Stimulated activated CD4-positive, alpha-beta T cell treated with anti-CD3 and anti-CD28 coated beads, Interleukin-4, amount 100 ng/mL, for 4 hours (primary cell): ENCODE measurements at places on chromosomes 3 and 15.
A peak's percentile ranks its signal among the peaks of the same experiment; 100 is the strongest.

DNA sequence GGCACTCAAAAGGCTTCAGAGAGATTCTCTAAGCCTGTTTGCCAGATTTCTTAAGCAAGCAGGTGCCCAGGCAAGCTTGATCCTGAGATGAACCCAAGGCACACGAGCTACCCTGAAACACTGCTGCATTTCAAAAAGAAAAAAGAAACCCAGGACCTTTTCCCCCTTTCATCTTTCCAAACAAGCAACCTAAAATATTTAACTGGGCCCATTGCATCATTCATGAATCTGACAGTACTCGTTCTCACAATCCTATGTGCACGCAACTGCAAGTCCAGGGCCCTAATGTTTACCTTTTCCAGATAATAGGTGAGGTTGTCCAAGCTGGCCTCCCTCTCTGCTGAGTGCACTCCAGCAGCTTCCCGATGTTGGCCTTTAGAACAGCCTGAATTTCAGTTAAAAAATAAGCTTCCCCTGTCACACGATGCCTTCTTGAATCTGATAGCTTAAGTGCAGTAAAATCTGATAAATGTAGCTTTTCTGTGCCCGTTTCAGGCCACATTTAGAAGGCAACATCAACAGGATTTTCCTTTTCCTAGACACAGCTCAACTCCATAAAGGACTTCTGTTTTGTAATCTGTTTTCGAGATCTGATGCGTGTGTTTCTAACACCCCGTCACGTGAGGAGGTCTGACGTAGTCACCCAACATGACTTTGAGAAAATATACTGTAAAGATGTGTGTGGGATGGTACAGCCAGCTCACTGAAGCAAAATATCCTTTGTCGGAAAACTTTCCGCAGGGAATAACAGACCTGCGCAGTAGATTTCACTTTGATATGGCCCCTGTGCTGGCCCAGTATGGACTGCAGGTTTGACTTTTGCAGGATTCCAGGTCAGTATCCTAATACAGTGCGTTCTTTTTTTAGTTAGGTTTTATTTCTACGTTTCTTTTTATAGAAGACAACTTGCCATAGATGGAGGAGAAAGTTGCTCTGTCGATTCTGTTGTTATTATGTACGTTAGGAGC lies 55.1 kb upstream of the RASA2 start:
- no peak for DNase-seq

- DNase-seq, result no peak
Observed at GRCh38 chr3:101813817-101814440, 34.9 kb downstream of the NXPE3 start.

- no peak for DNase-seq
Observed at GRCh38 chr3:13513913-13514517, 33.9 kb downstream of the HDAC11 start.

GRCh38 chr3:40317061-40317855 lies 7.8 kb downstream of the EIF1B start:
- peak; percentile 23 for DNase-seq

- no peak for DNase-seq
Observed at GRCh38 chr3:52704611-52705437, 767 bp downstream of the GLT8D1 start.

DNA sequence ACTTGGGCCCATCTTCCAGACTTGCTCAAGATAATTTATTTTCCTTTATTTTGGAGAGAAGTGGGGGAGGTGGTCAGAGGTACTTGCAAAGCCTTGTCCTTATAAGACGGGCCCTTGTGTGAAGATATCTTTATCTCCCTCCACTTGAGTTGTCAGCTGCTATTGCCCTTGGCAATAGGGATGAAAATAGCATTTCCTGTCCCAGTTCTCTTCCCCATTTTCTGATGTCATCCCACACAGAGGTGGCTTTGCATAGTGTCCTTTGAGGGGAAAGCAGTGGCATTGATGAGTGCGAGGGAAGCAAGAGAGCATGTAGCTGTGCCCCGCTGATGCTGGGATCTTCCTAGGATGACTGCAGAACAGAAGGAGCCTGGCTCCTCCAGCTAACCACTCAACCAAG lies 41.9 kb upstream of the TUBGCP5 start:
- DNase-seq, result no peak

GRCh38 chr15:59273234-59273633 lies 66.6 kb downstream of the LDHAL6B start:
- no peak for DNase-seq

GRCh38 chr3:143410259-143410658 lies 290.7 kb downstream of the CHST2 start:
- DNase-seq, result no peak
